ENCODE measurements at places on chromosomes 16 and 17.

- DNase-seq: no peak
Measured at GRCh38 chr16:46797501-46797900, 33.5 kb downstream of the C16orf87 start.

GRCh38 chr16:24002619-24003018 lies 166.8 kb downstream of the PRKCB start:
- no peak for DNase-seq

- no peak for DNase-seq
Measured at GRCh38 chr17:29010129-29010528, 4.3 kb upstream of the SEZ6 start.

GRCh38 chr17:64765191-64765889 lies 103.2 kb upstream of the SMURF2 start:
- no peak for DNase-seq

DNA sequence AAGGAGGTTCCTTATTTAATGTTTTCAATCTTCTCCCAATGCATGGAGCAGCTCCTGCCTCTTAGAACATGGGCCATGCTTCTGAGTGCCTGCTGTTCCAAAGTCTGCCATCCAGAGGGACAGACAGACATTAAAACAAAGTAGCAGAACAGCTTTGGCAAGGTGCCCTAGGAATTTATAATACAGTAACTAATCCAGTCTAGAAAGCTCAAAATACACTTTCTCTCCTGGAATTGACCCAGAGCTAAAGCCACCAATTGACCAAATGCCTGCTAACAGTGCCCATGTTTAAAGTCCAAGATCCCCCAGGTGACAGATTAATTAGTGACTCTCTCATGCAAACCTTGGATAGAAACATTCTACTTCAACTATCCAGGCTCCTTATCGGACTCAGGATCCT lies 11.1 kb upstream of the CHRNE start:
- no peak for DNase-seq

DNA sequence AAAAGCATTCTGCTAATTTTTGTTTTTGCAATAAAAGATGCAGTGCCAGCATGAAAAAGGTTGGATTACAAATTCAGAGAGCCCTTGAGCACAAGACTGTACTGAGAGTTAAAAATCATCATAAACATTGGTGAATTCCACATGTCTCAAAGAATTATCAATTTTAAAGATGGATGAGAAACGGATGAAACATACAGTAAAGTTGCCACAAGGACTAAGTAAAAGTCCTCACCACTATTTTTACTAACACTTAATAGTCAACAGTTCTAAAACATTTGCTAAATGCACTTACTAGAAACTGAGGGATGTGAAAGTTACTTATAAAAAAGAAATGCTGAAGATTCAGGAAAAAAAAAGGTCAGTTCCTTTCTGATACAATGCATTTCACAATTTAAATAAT lies 25.8 kb upstream of the NACA2 start:
- no peak for DNase-seq

DNA sequence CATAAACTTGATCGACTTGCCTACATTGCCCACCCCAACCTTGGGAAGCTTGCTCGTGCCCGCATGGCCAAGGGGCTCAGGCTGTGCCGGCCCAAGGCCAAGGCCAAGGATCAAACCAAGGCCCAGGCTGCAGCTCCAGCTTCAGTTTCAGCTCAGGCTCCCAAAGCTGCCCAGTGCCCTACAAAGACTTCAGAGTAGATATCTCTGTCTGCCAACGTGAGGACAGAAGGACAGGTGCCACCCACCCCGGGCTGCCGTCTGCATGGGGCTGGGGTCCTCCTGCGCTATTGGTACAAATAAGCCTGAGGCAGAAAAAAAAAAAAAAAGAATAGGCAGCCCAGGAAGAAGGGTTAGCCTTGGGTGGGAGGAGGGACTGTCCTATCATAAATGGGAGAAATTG lies 37.1 kb downstream of the DNAH2 start:
- DNase-seq: no peak

DNA sequence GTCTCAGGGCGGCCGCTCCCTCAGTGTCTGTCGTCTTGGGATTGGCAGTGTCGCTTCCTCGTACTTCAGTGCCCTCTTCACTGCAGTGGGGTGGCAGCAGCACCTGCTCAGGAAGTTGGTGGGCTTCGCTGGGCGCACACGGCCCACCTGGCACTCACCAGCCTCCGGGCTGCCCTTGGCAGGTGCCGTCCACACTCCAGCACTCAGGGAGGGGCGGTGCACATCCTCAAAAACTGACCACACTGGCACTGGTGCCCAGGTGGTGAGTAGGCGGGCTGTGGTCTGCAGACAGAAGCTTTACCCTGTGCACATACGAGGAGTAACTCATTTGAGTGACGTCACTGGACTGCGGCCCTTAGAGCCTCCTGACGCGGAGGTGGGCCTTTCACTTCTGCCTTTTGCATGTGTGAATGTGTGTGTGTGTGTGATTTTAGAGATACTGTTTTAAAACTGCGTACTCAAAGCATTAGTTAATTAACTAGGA lies 94.6 kb downstream of the BANP start:
- no peak for DNase-seq

- no peak for DNase-seq
Measured at GRCh38 chr16:26645614-26646013, 421.1 kb upstream of the C16orf82 start.

- DNase-seq: no peak
Measured at GRCh38 chr17:570388-570787, 144.3 kb downstream of the VPS53 start.

DNA sequence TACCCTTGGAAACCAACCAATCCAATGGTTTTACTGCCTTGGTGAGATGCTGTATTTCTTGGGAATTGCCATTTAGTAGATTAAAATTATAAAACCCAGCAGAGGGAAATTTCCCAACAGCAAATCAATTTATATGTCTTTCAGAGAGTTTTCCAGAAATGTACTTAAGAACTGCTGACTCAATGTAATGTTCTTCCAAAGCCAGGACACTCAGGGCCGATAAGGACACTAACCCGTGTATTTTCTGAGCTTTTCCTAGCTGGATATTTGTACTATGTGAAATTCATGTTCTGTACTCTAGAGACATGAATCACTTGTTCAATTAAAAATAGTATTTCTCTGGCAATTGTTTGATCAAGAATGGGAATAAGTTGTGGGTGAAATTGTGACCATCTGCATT lies 121.4 kb downstream of the KCNJ2 start:
- no peak for DNase-seq

GRCh38 chr16:70474320-70475053 lies 20.1 kb downstream of the FCSK start:
- DNase-seq: no peak
